ENCODE measurements at places on chromosomes 5 and 9.

- peak; percentile 24 for DNase-seq
Measured at GRCh38 chr9:7760014-7760415, 39.6 kb downstream of the DMAC1 start.

- peak; percentile 16 for DNase-seq
Measured at GRCh38 chr5:75058986-75059535, 6.7 kb upstream of the GCNT4 start.

GRCh38 chr5:87851603-87852002 lies 417.0 kb downstream of the TMEM161B start:
- no peak for DNase-seq

DNA sequence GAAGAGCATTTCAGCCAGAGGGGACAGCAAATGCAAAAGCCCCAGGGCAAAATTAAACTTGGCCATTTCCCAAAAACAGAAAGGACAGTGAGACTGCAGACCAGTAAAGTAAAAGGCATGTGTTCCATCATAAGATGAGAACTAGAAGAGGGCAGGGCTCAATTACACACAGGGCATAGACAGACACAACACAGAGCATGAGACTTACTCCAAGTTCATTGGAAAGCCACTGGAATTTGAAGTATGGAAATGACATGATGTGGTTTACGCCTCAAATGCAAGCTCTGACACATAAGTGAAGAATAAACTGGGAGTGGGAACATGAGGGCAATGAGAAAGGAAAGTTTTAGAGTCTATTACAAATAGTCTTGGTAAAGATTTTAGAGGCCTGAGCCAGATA lies 446.6 kb upstream of the GRIA1 start:
- DNase-seq, result peak; percentile 24

GRCh38 chr5:127409246-127409917 lies 108.1 kb upstream of the PRRC1 start:
- DNase-seq, result peak; percentile 3

DNA sequence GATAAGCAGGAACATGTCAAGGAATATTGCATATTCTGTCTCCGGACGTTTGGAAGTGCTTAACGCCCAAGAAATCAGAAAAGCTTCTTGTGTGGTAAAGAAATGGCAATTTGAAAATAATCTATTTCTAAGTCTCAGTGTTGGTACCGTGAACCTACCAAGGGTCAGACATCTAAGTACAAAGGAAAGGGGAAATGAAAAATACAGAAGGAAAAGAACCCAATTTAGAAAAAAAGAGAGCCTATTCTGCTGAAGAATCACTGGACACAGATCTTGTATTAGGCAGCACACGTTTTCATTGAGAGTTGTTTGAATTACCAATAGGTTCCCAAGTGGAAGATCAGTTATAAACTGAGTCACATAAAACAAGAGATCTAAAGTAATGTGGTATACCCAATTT lies 46.9 kb upstream of the CEP78 start:
- no peak for DNase-seq

DNA sequence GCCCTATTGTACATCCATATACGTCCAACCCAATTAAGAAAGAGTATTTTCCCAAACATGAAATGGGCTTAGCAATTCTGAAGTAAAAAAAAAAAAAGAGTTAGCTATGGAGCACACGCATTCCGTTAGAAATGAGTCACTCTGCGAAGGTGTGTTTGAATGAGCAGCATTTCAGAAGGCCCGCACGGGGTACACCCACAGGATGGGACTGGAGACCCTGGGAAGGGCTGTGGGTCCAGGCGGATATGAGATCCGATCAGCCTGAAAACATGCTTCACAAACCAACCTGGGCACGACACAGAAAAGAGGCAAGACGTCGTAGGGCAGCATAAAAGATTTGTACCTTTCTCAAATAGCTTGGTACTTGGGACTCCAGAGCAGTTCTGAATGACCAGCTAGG lies 173.9 kb upstream of the KLF9 start:
- no peak for DNase-seq

- no peak for DNase-seq
Measured at GRCh38 chr5:74903165-74903787, 37.1 kb upstream of the FAM169A start.

- peak; percentile 99 for DNase-seq
Measured at GRCh38 chr5:33892620-33893137, 889 bp upstream of the ADAMTS12 start.

GRCh38 chr5:98839469-98840383 lies 66.3 kb downstream of the RGMB start:
- DNase-seq, result peak; percentile 8

DNA sequence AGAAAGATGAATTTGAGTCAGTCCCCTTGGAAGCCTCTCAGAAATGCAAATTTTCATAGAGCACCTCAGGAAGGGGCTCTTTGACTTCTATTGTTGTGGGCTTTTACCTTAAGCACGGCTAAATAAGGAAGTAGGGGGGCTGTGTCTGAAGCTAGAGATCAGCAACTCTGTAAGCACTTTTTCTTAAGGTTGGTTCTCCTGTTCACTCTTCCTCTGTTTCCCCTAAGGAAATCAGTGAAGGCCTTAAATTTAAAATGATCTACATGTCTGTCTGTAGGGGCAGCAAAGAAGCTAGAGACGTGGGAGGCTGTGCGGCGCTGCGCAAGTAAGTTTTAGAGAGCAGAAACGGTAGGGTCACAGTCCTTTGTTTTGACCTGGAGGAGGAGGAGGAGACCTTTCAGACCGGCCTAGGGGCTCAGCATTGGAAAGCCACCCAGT lies 1.2 kb upstream of the CDC14B start:
- no peak for DNase-seq
